ENCODE measurements at places on chromosomes 6 and 20. TPM values are rescaled to one million over a fixed set of nuclear protein-coding genes. Genes with fewer than 3 reads are reported as not detected.

GRCh38 chr6:121443971-121444541, 8.6 kb downstream of the GJA1 start:
- DNase-seq, result no peak
- H3K4me1 ChIP-seq, result no peaks in the 10 kb centered on the region
- no peak overlapping the region for H3K4me3 ChIP-seq
- no peaks in the 10 kb centered on the region for H3K27me3 ChIP-seq
- H3K36me3 ChIP-seq, result no peaks in the 10 kb centered on the region
- H3K27ac ChIP-seq, result no peak overlapping the region

FYN gene
- total RNA-seq, result 81.2 TPM

DNA sequence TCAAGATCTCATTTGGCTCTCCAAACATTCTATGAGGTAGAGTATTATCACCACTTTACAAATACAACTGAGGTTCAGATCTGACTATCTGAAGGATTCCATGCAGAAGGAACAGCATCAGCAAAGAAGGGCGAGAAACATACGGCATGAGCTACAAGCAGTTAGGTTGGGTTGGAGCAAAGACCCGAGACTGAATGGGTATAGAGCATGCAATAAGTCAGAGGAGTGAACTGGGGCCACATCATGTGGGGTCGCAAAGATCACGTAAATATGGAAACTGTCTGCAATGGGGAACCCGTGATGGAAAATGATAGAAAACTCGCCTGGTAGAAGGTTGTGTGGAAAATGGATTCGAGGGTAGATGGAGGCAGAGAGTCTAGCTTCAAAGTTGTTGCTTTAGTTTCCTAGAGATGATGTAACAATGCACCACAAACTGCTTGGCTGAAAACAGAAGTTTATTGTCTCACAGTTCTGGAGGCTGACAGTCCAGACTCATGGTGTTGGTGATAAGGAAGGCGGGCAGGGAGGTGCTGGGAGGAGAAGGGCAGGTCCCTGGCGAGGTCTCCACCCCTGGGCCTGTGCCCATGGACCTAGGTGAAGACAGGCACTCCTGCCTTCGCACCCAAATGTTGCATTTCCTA, 44.3 kb upstream of the BCLAF1 start:
- no peak for DNase-seq
- no peaks in the 10 kb centered on the region for H3K36me3 ChIP-seq
- no peak overlapping the region for H3K4me3 ChIP-seq
- no peaks in the 10 kb centered on the region for H3K4me1 ChIP-seq
- no peaks in the 10 kb centered on the region for H3K27me3 ChIP-seq

- no peaks in the 10 kb centered on the region for H3K27me3 ChIP-seq
- no peak overlapping the region for H3K27ac ChIP-seq
- H3K4me3 ChIP-seq, result no peak overlapping the region
- DNase-seq, result no peak
- H3K4me1 ChIP-seq, result no peaks in the 10 kb centered on the region
- no peaks in the 10 kb centered on the region for H3K36me3 ChIP-seq
Measured at GRCh38 chr6:38159596-38159995, 340.1 kb downstream of the ZFAND3 start.

DNA sequence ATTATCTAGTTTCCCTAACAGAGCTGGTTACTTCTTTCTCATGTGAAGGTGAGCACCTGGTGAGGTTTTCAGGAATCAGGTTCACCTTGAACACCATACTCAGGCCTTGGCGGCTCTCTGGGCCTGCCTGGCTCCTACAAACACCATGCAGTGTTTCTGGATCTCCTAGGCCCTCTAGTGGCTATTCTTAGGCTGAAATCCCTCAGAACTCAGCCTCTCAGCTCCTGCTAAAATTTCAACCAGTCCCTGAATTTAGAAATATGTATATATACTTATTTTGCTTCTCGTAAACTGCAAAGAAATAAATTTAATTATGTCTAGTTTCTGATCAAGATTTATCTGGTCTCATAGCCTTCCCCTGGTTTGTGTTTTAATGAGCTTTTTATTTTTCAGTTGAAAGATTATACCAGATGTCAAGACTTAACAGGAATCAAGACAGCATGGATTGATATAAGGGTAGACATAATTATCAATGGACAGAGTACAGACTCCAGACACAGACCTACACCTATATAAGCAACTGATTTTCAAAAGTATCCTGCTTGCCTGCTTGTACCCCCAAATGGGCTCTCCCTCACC, 55.9 kb downstream of the ANKEF1 start:
- no peaks in the 10 kb centered on the region for H3K27me3 ChIP-seq
- DNase-seq, result no peak
- no peak overlapping the region for H3K27ac ChIP-seq
- no peaks in the 10 kb centered on the region for H3K4me1 ChIP-seq
- H3K4me3 ChIP-seq, result no peak overlapping the region

DNA sequence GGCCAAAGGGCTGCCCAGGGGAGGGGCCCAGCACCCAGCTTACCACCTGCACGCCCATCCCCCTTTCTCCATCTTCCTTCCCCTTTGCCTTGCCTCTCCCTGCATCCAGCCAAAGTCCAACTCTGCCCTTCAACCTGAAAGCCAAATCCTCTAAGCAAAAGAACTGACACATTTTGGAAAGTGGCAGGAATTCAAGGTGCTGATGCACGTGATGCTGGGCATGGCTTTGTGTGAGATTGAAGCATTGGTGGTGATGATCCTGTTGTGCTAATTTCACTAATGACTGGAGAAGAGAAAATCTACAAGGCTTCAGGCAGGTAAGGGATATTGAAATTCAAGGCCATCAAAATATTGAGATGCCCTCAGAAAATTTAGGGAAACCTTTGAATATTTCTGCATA, 23.3 kb downstream of the SYNDIG1 start:
- DNase-seq, result no peak
- H3K4me1 ChIP-seq, result no peaks in the 10 kb centered on the region
- H3K36me3 ChIP-seq, result no peaks in the 10 kb centered on the region
- no peak overlapping the region for H3K27ac ChIP-seq

DNA sequence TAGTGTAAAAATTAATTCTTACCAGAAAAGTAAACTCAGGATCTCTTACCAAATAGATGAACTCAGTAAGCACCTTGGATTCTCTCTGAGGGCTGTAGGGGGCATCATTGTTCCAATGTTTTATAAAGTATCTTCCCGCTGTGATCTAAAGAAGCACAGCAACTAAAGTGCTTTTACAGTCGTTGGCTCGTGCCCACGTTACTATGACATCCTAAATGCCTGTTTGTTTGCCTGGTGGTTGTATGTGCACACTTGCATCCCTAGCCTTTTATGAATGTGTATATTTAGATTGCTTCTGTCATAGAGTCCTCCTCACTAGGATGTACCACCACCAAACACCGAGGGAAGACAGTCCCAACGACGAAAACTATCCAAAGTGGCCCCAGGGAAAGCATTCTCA, 34.5 kb downstream of the SLX4IP start:
- no peaks in the 10 kb centered on the region for H3K4me1 ChIP-seq
- H3K4me3 ChIP-seq, result no peak overlapping the region
- H3K27me3 ChIP-seq, result no peaks in the 10 kb centered on the region

DNA sequence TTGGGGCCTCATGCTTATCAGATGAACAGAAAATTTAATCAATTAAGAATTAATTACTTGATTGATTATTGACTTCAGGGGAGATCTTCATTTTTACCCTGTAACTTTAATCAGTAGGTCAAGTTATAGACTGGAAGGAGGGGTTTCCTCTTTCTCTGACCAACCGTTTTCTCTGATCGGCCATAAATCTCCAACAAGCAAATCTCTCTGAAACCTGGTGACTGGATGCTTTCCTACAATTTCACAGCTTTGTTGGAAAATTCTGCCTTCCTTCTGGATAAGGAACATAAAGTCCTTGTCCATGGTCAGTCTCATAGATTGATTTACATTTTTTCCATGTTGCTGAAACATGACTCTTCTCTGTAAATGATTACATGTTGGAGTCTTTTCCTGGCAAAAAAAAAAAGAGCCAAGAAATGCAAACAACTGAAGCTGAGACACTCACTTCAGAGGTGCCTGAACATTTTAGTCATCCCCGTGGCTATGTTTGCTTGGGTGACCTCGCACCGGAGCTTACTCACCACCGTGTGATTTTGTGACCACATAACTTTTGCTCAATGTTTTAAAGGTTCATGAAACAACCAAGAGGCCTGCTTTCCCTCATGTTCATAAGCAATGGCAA, 31.0 kb downstream of the IRF4 start:
- no peak overlapping the region for H3K27ac ChIP-seq
- H3K36me3 ChIP-seq, result no peaks in the 10 kb centered on the region
- no peaks in the 10 kb centered on the region for H3K27me3 ChIP-seq
- no peak overlapping the region for H3K4me3 ChIP-seq
- DNase-seq, result no peak

EYS gene
- not detected for total RNA-seq

DCDC2 gene
- total RNA-seq, result 0.27 TPM

- H3K36me3 ChIP-seq, result no peaks in the 10 kb centered on the region
- no peaks in the 10 kb centered on the region for H3K4me1 ChIP-seq
- H3K27ac ChIP-seq, result no peak overlapping the region
- no peak for DNase-seq
Measured at GRCh38 chr6:137522831-137523230, 28.6 kb upstream of the OLIG3 start.

DNA sequence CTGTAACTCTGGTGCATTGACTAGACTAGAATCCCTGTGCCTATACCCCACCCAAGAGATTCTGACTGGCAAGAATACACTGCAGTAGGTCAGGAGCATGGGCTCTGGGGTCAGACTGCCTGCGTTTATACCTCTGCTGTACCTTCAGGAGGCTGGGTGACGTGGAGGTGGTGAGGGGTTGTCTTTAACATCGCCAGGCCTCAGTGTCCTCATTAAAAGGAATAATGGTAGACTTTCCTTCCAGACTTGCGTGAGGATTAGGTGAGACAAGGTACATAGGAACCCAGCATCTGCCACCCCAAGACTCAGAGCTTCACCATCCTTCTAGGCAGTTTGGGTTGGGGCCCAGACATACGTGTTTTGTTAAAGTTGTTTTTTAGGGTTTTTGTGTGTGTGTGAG, 44.3 kb downstream of the TM9SF4 start:
- no peak overlapping the region for H3K4me3 ChIP-seq
- no peaks in the 10 kb centered on the region for H3K27me3 ChIP-seq
- no peak for DNase-seq
- H3K36me3 ChIP-seq, result peaks cover 65% of the 10 kb centered on the region

GRCh38 chr20:33685328-33686099, 671 bp downstream of the E2F1 start:
- peak overlapping the region; percentile 73 for H3K4me3 ChIP-seq
- no peaks in the 10 kb centered on the region for H3K36me3 ChIP-seq
- H3K4me1 ChIP-seq, result no peaks in the 10 kb centered on the region
- peak; percentile 63 for DNase-seq
- H3K27ac ChIP-seq, result peak overlapping the region; percentile 71
- H3K27me3 ChIP-seq, result no peaks in the 10 kb centered on the region

PKHD1 gene
- 0.83 TPM for total RNA-seq

DNA sequence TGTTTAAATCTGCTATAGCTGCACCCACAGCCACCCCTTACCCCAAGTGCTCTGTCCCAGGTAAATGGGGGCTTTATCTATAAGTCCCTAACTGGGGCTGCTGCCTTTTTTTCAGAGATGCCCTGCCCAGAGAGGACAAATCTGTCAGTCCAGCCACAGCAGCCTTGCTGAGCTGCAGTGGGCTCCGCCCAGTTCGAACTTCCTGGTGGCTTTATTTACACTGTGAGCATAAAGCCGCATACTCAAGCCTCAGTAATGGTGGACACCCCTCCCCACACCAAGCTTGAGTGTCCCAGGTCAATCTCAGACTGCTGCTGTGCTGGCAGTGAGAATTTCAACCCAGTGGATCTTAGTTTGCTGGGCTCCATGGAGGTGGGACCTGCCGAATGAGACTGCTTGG, 505.2 kb downstream of the CBLN4 start:
- no peak overlapping the region for H3K27ac ChIP-seq
- no peak for DNase-seq
- H3K36me3 ChIP-seq, result no peaks in the 10 kb centered on the region
- no peak overlapping the region for H3K4me3 ChIP-seq

EEF1E1 gene
- 18.4 TPM for total RNA-seq
